ENCODE measurements at places on chromosomes 3 and 15.

DNA sequence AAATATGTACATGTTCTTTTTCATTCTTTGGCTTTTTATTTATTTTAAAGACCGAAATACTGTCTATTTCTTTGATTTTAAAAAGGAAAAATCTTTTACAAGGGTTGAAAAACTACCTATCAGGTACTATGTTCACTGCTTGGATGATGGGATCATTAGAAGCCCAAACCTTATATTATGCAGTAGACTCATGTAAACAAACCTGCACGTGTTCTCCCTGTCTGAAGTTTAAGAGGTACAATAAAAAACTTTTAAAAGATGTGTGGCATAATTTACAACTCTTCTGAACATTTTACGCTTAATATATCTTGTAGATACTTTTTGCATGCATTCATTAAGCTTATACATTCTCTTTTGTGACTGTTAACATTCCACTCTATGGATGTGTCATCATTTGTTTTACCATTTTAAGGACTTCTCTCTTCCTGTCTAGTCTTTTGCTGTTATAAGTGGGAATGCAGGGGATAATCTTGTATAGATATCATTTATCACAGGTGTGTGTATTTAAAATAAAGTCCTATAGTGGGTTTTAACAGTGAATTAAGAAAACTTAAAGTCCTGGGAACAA lies 6.2 kb downstream of the MGA start:
- DNase-seq, result no peak

GRCh38 chr3:38554127-38554827 lies 58.1 kb downstream of the EXOG start:
- DNase-seq, result no peak

DNA sequence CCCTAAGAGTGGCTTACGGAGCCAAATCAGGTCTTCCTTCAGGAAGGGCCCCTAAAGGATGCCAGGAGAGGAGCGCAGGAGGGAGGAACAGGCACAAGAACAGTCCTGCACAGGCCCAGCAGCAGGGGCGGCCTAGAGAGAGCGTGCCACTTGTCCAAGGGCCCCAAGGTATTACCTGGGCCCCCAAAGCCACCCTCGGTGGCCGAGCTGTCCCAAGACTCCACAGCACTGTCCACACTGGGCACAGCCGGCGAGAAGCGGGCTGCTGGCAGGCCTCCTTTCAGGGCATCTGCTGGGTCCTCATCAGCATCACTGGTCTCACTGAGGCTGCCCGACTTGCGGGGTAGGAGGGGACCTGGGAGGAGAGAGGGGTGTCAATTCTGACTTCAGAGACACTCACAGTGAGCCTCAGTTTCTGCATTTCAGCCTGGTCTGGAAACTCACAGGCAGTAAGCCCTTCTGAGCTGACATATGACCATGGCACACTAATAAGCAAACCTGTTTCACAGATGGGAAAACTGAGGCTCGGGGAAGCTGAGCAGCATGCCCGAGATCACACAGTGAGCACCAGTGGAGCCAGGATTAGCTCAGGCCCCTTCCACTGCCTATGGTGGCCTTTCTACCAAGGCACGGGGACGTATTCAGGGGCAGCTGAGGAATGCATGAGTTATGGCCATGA lies 33.4 kb downstream of the GRIP2 start:
- no peak for DNase-seq

GRCh38 chr15:75843678-75844581 lies 683 bp downstream of the UBE2Q2 start:
- DNase-seq, result peak; percentile 76

GRCh38 chr3:162945626-162946025 lies 1449.0 kb downstream of the OTOL1 start:
- DNase-seq, result no peak

- no peak for DNase-seq
These were observed 877 bp upstream of the GP5 start for GRCh38 chr3:194399874-194400411.

Measured in AG08395 (cell line).